ENCODE measurements at places on chromosomes 12 and 14.
A peak's percentile ranks its signal among the peaks of the same experiment; 100 is the strongest.

DNA sequence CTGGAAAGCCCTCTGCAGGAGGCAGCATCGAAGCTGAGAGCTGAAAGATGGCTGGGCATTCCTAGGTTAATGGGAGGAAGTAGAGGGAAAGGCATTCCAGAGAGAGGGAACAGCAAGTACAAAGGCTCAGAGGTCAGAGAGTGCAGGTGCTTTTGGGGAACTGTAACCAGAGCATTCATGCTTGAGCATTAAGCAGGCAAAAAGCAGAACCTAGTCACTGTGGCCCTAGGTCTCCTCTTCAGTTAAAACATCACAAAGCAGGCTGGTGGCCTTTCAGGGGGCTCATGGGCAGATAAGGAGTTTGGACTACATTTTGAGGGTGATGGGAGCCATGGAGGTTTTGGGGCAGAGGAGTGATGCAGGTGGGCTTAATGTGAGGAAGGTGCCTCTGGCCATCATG is 169.2 kb upstream of the MYL2 start:
- DNase-seq = no peak

GRCh38 chr14:61171727-61172126 is 109.4 kb downstream of the TMEM30B start:
- no peak for DNase-seq

GRCh38 chr12:31324845-31325523 is 966 bp downstream of the SINHCAF start:
- peak; percentile 43 for DNase-seq

DNA sequence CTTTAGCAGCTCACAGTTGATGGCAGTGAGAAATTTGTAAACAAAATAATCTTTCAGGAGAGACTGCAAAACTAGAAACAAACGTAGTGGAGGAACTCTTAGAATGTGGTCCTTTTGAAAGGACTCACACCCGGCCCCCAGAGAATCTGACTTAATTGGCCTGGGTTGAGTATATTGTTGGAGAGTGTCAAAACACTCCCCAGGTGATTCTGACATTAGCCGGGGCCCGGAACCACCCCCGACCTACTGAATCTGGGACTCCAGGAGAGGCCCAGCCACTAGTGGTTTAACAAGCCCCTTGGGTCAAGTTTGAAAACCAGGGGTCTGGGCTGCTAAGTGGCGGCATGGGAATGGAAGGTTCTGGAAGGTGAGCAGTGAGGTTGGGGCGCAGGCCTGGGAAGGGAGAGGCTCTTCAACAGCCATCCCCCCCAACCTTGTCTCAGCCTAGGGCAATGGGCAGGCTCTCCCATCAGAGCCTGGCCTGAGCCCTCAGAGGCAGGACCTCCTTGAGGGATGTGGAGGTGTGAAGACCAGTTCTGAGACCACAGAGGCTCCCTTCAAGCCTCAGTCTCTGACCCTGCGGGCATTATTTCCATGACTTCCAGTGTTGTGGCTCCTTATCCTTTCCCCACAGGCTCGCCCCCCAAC is 1.1 kb upstream of the ELK3 start:
- DNase-seq = no peak

- no peak for DNase-seq
These were observed 99.5 kb downstream of the ERGIC2 start for GRCh38 chr12:29281371-29282005.

GRCh38 chr12:56029666-56030293 is 8.9 kb downstream of the IKZF4 start:
- DNase-seq = peak; percentile 46

DNA sequence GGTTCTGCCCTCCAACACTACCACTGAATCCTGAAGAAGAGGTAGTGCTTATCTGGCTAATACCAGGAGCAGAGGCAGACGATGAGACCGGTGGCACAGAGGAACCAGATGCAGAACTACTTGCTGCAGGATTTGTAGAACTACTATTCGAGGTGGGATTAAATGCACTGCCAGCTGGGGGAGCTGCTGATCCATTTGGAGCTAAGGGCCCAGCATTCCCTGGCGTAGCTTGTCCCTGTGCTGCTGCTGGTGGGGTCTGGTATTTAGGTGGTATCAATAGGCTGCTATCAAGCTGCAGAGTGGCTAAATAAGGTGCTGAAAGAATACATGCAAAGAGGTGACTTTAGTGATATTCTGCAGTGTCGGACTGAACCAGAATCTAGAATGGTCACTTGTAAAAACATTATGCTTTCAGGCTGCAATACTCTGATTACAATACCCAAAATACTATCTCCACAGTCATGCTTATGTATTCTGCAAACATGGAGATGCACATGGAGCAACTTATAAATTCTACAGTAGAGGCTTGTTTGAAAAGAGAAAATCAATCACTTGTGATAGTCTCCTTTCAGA is 294.2 kb downstream of the MED13L start:
- no peak for DNase-seq

- DNase-seq = no peak
These were observed 26.0 kb downstream of the PELI2 start for GRCh38 chr14:56144176-56144575.

GRCh38 chr12:91311081-91311480 is 128.5 kb upstream of the DCN start:
- DNase-seq = no peak
